ENCODE measurements at places on chromosomes 2 and 18. TPM values are rescaled to one million over a fixed set of nuclear protein-coding genes. Genes with fewer than 3 reads are reported as not detected.

IGFBP5 gene
- 808 TPM for total RNA-seq

IL36RN gene
- total RNA-seq, result not detected

KCNJ13 gene
- not detected for total RNA-seq

MAP2 gene
- total RNA-seq, result 19.6 TPM

C2orf78 gene
- not detected for total RNA-seq

IL36B gene
- total RNA-seq, result not detected

KYNU gene
- 13.5 TPM for total RNA-seq

FAM124B gene
- 4.8 TPM for total RNA-seq

IER3IP1 gene
- 9.8 TPM for total RNA-seq

SPDYA gene
- 5.3 TPM for total RNA-seq

FAM110C gene
- 3.3 TPM for total RNA-seq

DNA sequence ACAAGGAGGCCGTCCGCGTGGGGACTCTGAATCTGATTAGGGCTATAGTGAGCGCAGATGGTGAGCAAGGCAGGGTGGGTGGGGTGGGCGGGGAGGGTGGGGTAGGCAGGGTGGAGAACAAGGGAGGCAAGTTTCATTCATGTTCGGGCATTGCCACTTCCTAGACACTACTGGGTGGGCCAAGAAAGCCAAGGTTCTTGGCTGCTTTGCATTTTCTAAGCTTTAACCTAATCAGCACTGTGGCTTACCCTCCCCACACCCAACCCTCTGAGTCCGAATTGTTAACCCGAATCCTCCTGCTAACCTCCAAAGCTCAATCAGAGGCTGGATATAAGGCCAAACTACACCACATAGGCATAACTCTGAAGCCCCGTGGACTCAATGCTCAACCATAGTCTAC lies 18.1 kb downstream of the MROH2A start:
- H3K27ac ChIP-seq, result no peak overlapping the region
- H3K4me1 ChIP-seq, result no peaks in the 10 kb centered on the region
- H3K27me3 ChIP-seq, result no peaks in the 10 kb centered on the region
- H3K4me3 ChIP-seq, result no peak overlapping the region
- DNase-seq, result no peak
- no peaks in the 10 kb centered on the region for H3K36me3 ChIP-seq

DNA sequence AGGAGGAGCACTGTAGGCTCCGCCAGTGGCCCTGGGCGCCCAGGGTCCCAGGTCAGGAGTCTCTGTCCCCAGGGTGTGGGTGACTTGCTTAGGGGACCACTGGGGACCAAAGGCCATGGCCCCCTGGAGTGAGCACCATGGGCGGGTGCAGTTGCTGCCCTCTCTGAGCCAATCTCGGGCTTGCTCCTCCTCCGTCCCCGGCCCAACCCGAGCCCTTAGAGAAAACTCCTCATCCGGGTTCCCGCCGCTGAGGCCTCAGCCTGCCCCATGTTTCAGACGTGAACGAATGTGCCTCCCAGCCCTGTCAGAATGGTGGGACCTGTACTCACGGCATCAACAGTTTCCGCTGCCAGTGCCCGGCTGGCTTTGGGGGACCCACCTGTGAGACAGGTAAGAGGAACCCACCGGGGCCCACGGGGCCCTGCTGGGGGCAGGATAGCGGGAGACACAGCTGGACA lies 38.6 kb downstream of the SNED1 start:
- H3K27ac ChIP-seq, result no peak overlapping the region
- no peaks in the 10 kb centered on the region for H3K4me1 ChIP-seq
- H3K36me3 ChIP-seq, result no peaks in the 10 kb centered on the region
- DNase-seq, result no peak
- no peak overlapping the region for H3K4me3 ChIP-seq

DNA sequence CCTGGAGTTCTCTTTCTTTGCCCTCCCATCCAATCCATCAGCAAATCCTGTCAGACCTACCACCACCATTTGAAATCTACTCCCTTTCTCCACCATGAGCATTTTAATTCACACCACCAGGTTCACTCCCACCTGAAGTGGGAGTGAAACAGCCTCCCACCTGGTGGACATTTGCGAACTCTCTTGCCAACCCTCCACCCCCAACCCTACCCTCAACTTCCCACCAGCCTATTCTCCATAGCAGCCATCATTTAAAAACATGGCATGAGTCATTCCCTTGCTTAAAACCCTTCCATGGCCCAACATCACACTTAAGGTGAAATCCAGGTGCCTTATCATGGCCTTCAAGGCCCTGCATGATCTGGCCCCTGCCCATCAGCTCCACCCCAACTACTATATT lies 3.5 kb downstream of the RTKN start:
- H3K27ac ChIP-seq, result no peak overlapping the region
- no peak overlapping the region for H3K4me3 ChIP-seq
- H3K27me3 ChIP-seq, result no peaks in the 10 kb centered on the region
- H3K36me3 ChIP-seq, result no peaks in the 10 kb centered on the region
- H3K4me1 ChIP-seq, result no peaks in the 10 kb centered on the region

GRCh38 chr2:195330513-195330956 lies 326.5 kb upstream of the SLC39A10 start:
- no peak overlapping the region for H3K4me3 ChIP-seq
- H3K4me1 ChIP-seq, result no peaks in the 10 kb centered on the region
- H3K27me3 ChIP-seq, result no peaks in the 10 kb centered on the region
- no peak overlapping the region for H3K27ac ChIP-seq
- no peak for DNase-seq

- H3K36me3 ChIP-seq, result no peaks in the 10 kb centered on the region
- H3K4me1 ChIP-seq, result no peaks in the 10 kb centered on the region
- no peaks in the 10 kb centered on the region for H3K27me3 ChIP-seq
Observed at GRCh38 chr2:49254401-49254800, 100.1 kb upstream of the FSHR start.

DNA sequence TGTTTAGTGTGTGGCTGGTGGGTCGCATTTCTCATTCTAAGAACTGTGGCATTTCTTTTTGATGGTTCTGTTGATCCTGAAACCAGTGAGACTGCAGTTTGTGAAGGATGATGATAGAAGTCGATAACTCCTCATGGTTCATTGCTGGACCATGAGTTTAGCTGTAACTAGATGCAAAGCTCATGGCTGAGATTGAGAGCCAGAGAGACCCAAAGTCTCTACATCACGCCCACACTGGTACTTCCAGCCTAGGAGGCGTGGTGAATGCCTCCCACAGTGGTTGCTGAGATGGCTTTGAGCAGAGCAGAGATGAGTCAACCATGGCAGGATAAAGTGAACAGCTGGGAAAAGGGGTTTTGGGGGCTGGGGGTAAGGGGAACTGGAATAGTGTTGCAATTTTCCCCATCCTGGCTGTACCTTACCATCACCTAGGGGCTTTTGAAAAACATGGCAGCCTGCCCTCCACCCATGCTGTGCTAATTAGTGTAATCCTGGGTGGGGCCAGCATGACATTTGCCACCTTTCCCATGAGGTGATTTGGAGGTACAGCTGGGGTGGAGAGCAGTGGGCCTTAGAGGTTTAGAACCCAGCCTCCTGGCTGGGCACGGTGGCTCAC lies 24.1 kb downstream of the INPP4A start:
- DNase-seq, result no peak
- H3K27me3 ChIP-seq, result no peaks in the 10 kb centered on the region
- H3K36me3 ChIP-seq, result no peaks in the 10 kb centered on the region
- no peak overlapping the region for H3K4me3 ChIP-seq
- H3K27ac ChIP-seq, result no peak overlapping the region

- no peaks in the 10 kb centered on the region for H3K4me1 ChIP-seq
- H3K36me3 ChIP-seq, result no peaks in the 10 kb centered on the region
- H3K27me3 ChIP-seq, result no peaks in the 10 kb centered on the region
- no peak overlapping the region for H3K4me3 ChIP-seq
- DNase-seq, result no peak
- no peak overlapping the region for H3K27ac ChIP-seq
Observed at GRCh38 chr2:34401186-34401585, 802.1 kb upstream of the FAM98A start.

DNA sequence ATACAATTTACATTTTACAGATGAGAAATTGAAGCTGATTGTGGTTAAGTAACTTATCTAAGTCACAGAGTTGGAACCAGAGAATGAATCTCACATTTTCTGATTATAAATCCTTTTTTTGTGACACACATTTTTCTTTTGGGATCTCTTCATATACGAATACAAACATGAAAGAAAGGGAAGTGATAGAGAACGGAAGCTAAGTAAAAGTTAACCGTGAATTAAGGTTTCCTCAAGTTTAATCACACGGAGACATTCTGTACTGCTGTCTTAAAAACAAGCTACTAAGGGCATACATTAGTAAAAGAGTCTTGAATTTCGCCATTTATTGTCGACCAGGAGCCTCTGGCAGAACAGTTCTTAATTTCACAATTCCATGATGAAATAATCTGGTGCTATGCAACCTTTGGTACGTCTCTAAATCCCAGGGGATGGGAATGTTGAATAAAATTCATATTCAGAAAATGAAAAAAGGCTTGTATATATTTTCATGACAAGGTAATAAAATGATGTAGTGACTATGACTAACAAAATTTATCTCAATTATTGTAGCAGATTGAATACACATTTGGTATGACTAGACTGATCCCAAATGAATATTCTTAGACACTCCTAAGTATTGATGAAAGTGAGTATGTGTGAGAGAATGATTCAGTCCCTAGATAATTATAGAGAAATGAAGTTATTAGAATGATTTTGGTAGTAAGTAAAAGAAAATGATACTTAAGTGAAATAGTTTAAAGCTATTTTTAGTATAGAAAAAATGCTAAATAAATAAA lies 40.3 kb upstream of the ZSWIM2 start:
- H3K36me3 ChIP-seq, result no peaks in the 10 kb centered on the region
- no peak overlapping the region for H3K4me3 ChIP-seq
- peaks cover 3% of the 10 kb centered on the region for H3K4me1 ChIP-seq
- DNase-seq, result no peak

GRCh38 chr2:38263293-38263692 lies 113.8 kb downstream of the ATL2 start:
- no peak overlapping the region for H3K4me3 ChIP-seq
- H3K27ac ChIP-seq, result no peak overlapping the region
- no peaks in the 10 kb centered on the region for H3K36me3 ChIP-seq
- no peaks in the 10 kb centered on the region for H3K27me3 ChIP-seq
- DNase-seq, result no peak
- H3K4me1 ChIP-seq, result no peaks in the 10 kb centered on the region

DNA sequence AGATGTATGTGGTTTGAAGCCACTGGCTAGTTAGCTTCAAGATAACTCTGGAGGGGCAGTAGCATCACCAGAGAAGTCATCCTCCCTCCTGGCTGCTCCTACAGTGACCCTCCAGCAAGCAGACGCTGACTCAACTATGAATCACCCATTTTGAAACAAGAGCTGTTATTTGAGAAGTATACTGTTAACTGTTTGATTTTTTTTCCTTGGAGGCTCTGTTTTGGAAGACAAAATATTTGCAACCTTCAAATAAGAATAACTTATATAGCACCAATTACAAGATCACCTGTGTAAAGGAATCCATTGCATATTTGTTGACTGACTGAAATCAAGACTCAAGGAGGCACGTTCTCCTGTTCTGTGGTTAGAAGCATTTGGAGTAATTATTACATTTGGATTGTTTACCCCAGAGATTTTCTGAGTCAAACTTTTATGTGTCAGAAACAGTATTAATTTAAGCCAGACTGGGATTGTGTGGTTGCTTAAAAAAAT lies 313.8 kb downstream of the MTX2 start:
- no peaks in the 10 kb centered on the region for H3K27me3 ChIP-seq
- DNase-seq, result no peak
- H3K27ac ChIP-seq, result no peak overlapping the region
- no peaks in the 10 kb centered on the region for H3K36me3 ChIP-seq
- H3K4me3 ChIP-seq, result no peak overlapping the region

DNA sequence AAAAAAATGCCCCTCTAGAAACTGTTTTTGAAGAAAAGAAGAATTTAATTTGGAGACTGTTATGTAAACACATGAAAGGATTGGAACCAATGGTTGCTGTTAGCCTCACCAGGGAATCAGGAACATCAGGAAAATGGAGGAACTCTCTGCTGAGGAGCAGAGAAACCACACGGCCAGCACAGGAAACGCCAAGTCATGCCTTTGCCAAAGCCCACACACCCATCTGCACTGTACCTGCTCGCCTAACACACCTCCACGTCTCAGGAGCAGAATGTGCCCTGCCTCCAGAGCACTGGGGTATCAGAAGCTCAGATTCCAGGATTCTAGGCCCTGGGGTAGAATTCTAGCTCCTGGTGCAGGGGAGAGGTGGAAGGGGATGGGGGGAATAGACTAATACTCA lies 9.8 kb upstream of the SCYGR1 start:
- H3K4me3 ChIP-seq, result no peak overlapping the region
- no peak overlapping the region for H3K27ac ChIP-seq
- no peaks in the 10 kb centered on the region for H3K4me1 ChIP-seq

DNA sequence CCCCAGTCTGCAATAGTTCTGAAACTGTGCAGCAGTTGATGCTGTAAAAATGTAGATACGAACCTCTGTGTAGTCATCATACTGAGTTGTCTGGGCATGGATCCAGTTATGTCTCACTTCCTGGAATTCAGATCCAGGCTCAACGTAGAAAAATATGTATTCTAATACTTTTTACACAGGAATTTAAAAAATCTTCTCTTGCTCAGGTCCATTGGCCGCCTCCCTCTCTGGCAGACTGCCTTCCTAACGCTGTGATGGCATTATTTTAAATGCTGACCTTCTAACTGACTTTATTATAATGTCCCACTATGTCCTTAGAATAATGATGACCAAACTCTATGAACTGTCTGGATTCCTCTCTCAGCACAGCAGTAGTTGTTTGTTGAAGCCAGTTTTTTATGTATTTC lies 119.6 kb downstream of the FEZ2 start:
- H3K4me3 ChIP-seq, result no peak overlapping the region
- H3K4me1 ChIP-seq, result peaks cover 9% of the 10 kb centered on the region
- peaks cover 8% of the 10 kb centered on the region for H3K36me3 ChIP-seq

- no peaks in the 10 kb centered on the region for H3K27me3 ChIP-seq
- no peaks in the 10 kb centered on the region for H3K4me1 ChIP-seq
- H3K4me3 ChIP-seq, result no peak overlapping the region
- H3K36me3 ChIP-seq, result no peaks in the 10 kb centered on the region
- no peak for DNase-seq
Observed at GRCh38 chr2:195910570-195910969, 158.1 kb downstream of the DNAH7 start.

DNA sequence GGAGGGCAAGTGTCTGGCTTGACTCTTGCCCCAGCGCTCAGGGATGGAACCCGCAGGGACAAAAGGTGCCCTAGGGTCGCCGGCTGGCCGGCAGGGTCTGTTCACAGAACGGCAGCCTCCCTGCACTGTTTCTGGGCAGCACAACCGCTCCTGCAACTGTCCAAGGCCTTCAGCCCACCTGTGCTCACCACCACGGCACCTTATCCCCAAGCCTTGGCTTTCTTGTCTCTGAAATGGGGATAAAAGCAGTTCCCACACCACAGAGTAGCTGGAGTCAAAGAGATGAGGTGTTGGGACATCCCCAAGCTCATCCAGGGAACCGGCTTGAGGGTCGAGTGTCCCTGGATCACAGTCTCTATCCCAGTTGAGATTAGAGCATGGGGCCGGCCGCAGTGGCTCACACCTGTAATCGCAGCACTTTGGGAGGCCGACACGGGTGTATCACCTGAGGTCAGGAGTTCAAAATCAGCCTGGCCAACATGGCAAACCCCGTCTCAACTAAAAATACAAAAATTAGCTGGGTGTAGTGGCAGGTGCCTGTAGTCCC lies 4.7 kb downstream of the SNORC start:
- H3K27me3 ChIP-seq, result no peaks in the 10 kb centered on the region
- H3K36me3 ChIP-seq, result no peaks in the 10 kb centered on the region
- DNase-seq, result no peak
- no peak overlapping the region for H3K27ac ChIP-seq
- H3K4me3 ChIP-seq, result no peak overlapping the region

GRCh38 chr2:175741164-175741563 lies 260.9 kb downstream of the LNPK start:
- H3K36me3 ChIP-seq, result no peaks in the 10 kb centered on the region
- H3K4me1 ChIP-seq, result no peaks in the 10 kb centered on the region
- no peak overlapping the region for H3K27ac ChIP-seq
- H3K4me3 ChIP-seq, result no peak overlapping the region

- H3K27me3 ChIP-seq, result no peaks in the 10 kb centered on the region
- no peaks in the 10 kb centered on the region for H3K4me1 ChIP-seq
- H3K4me3 ChIP-seq, result no peak overlapping the region
- H3K27ac ChIP-seq, result no peak overlapping the region
Observed at GRCh38 chr2:201248288-201248844, 12.0 kb upstream of the CASP8 start.
